ENCODE measurements at places on chromosomes 7 and 10. TPM values are rescaled to one million over a fixed set of nuclear protein-coding genes. Genes with fewer than 3 reads are reported as not detected.

HOXA10 gene
- not detected for total RNA-seq

PAPOLB gene
- total RNA-seq = 0.10 TPM

PROSER2 gene
- 5.7 TPM for total RNA-seq

LYZL2 gene
- not detected for total RNA-seq

APBB1IP gene
- total RNA-seq = not detected

PNLIPRP1 gene
- not detected for total RNA-seq

CHST15 gene
- 148 TPM for total RNA-seq

PRSS37 gene
- total RNA-seq = not detected

ABCC2 gene
- 1.9 TPM for total RNA-seq

SFRP5 gene
- 3.5 TPM for total RNA-seq

TFEC gene
- total RNA-seq = 0.56 TPM

CYP3A4 gene
- total RNA-seq = not detected

CPXM2 gene
- 0.33 TPM for total RNA-seq

COL17A1 gene
- 4.2 TPM for total RNA-seq

FAM13C gene
- total RNA-seq = 57.9 TPM

Data from endothelial cell (in vitro differentiated cells).